ENCODE measurements at places on chromosomes 5 and 9.

GRCh38 chr5:162410365-162410764 is 342.8 kb downstream of the GABRG2 start:
- no peak for DNase-seq

GRCh38 chr9:6634444-6634843 is 11.1 kb downstream of the GLDC start:
- no peak for DNase-seq

DNA sequence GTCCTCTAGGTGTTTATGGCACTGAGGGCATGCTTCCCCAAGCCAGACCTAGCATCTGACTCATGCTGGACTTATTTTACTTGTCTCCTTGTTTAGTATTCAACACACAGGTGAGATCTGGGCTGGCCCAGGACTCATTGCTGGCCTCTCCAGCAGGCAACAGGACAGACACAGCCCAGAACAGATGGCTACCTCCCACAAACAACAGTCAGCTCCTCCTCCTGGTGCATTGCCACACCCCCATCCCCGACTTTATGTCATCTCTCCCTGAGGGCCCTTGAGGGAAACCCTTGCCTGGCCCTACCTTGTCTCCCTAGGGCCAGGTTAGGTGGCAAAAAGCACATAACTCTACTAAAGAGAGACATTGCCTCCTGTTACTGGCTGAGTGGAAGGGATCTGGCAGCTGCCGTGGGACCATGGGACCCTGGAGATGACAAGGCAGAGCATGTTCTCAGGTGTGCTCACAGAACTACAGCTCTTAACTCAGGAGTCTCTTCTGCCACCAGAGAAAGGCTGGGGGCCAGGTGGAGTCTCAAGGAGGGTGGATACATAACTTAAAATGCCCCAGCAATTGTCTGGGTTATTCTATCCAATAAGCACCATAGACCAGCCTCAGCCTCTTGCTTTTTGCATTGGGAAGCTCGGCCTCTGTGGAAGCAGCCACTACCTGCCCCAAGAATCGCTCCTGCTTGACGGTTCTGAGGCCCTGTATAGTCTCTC is 2.3 kb downstream of the ACSL6 start:
- peak; percentile 77 for DNase-seq

GRCh38 chr9:37437621-37438020 is 15.1 kb downstream of the GRHPR start:
- DNase-seq, result no peak

- DNase-seq, result peak; percentile 18
Measured at GRCh38 chr5:31157720-31158119, 35.8 kb upstream of the CDH6 start.

- no peak for DNase-seq
Measured at GRCh38 chr9:76560481-76560922, 101.5 kb downstream of the GCNT1 start.

- DNase-seq, result no peak
Measured at GRCh38 chr5:77355080-77355479, 137.0 kb downstream of the WDR41 start.

GRCh38 chr5:38424148-38425060 is 132.0 kb downstream of the LIFR start:
- DNase-seq, result no peak

Data from bronchial epithelial cell (primary cell).